CD4-positive, CD25-positive, alpha-beta regulatory T cell (primary cell): ENCODE measurements at places on chromosomes 12 and 14. TPM values are rescaled to one million over a fixed set of nuclear protein-coding genes. Genes with fewer than 3 reads are reported as not detected.

GRCh38 chr14:59274991-59275391 is 86.5 kb downstream of the DAAM1 start:
- no peaks in the 10 kb centered on the region for H3K27me3 ChIP-seq
- peaks cover 3% of the 10 kb centered on the region for H3K36me3 ChIP-seq
- H3K4me3 ChIP-seq: peak overlapping the region; percentile 21
- DNase-seq: peak; percentile 57
- H3K27ac ChIP-seq: peak overlapping the region; percentile 58
- peaks cover 22% of the 10 kb centered on the region for H3K4me1 ChIP-seq

DNA sequence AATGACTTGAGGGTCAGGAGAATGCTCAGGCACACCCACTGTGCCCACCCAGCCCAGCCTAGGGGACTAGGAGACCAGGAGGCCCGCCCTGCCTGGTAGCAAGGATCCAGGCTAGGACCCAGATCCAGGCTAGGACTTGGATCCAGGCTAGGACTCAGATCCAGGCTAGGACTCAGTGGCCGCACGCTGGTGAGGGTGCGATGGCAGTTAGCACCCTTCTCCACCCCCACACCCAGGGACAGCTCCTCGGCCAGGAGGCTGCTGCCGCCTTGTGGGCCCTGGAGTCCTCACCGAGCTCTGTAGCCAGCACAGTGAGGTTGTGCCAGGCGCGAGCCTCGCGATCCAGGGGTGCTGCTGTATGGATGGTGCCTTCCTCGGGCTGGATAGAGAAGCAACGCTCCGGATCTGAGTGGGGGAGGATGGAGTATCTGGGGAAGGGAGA is 5.1 kb downstream of the CDH24 start:
- H3K4me1 ChIP-seq: peaks cover 13% of the 10 kb centered on the region
- H3K27ac ChIP-seq: no peak overlapping the region
- no peak overlapping the region for H3K4me3 ChIP-seq
- no peaks in the 10 kb centered on the region for H3K36me3 ChIP-seq
- DNase-seq: no peak
- no peaks in the 10 kb centered on the region for H3K27me3 ChIP-seq

- H3K4me1 ChIP-seq: no peaks in the 10 kb centered on the region
- H3K36me3 ChIP-seq: no peaks in the 10 kb centered on the region
- H3K27me3 ChIP-seq: peaks cover 2% of the 10 kb centered on the region
- peak; percentile 61 for DNase-seq
- H3K4me3 ChIP-seq: no peak overlapping the region
- no peak overlapping the region for H3K27ac ChIP-seq
Measured at GRCh38 chr14:106694638-106695393, 1168.4 kb downstream of the TMEM121 start.

The SYT1 gene
- not detected for polyA plus RNA-seq

DNA sequence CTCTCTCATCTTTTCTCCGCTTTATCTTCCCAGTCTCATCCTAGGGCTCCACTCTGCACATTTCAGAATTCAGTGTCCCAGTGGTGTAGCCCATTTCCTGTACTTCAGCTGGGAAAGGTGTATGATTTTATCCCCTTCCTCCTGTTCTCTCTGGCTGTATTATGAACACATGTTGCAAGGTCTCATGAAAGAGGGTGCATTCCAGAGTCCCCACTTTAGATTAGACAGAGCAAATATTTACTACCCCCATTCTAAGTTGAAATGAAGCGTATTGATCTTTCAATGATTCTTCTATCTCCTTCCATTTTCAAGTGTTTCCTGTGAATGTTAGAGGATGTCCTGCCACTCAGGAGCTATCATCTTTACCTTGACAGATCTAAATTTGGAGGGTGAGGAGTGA is 123.2 kb downstream of the WIF1 start:
- no peaks in the 10 kb centered on the region for H3K4me1 ChIP-seq
- no peaks in the 10 kb centered on the region for H3K36me3 ChIP-seq
- DNase-seq: no peak

The ST8SIA1 gene
- polyA plus RNA-seq: 3.3 TPM

- no peaks in the 10 kb centered on the region for H3K4me1 ChIP-seq
- no peaks in the 10 kb centered on the region for H3K36me3 ChIP-seq
- no peaks in the 10 kb centered on the region for H3K27me3 ChIP-seq
- H3K27ac ChIP-seq: no peak overlapping the region
- H3K4me3 ChIP-seq: no peak overlapping the region
- no peak for DNase-seq
Measured at GRCh38 chr12:51505360-51506105, 80.9 kb downstream of the SLC4A8 start.

DNA sequence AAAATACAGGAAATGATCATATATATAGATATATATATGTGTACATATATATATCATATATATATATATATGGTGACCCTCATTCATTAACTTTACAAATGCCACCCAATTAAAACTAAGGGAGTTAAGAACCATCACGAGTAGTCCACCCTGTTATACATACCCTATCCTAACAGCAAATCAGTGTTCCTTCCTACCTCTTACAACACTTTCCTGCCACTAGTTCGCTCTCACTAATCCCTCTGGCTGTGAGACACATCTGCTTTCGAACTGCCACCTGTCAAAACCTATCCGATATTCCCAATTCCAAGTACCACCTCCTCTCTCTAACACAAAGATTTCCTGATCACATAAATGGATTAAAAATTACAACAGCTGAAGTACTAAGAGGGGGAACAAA is 100.5 kb downstream of the EEA1 start:
- H3K27me3 ChIP-seq: no peaks in the 10 kb centered on the region
- no peaks in the 10 kb centered on the region for H3K4me1 ChIP-seq
- H3K27ac ChIP-seq: no peak overlapping the region
- no peak for DNase-seq
- H3K36me3 ChIP-seq: peaks cover 5% of the 10 kb centered on the region

The RNASE7 gene
- polyA plus RNA-seq: not detected

The REC8 gene
- polyA plus RNA-seq: 16.1 TPM

The KRT73 gene
- 1.4 TPM for polyA plus RNA-seq

DNA sequence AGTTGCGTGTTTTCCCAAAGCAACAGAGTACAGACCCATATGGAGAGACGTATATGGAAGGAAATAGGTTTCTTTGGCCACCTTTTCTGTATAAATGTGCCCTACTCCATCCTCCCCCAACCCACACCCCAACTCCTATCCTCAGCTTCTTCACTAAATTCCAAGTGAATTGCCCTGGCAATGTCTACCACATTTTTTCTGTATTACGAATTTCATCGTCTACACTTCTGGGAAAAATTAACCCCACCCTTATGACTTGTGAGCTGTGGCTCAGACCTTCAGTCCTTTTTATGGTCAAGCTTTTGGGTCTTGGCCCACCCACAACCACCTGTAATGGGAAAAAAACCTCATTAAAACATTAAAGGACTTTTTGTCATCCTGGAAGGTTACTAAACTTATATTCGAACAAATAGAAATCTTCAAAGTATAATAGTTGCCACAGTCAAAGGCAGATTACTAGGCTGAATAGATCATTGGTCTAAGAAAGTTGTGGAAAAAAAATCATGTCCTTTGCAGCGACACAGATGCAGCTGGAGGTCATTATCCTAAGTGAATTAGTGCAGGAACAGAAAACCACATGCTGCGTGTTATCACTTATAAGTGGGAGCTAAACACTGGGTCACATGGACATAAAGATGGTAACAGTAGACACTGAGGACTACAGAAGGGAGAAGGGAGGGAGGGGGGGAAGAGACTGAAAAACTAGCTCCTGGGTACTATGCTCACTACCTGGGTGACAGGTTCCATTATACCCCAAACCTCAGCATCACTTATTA is 15.7 kb upstream of the NFKBIA start:
- H3K4me1 ChIP-seq: peaks cover 21% of the 10 kb centered on the region
- no peaks in the 10 kb centered on the region for H3K36me3 ChIP-seq
- H3K4me3 ChIP-seq: no peak overlapping the region
- DNase-seq: no peak
- no peaks in the 10 kb centered on the region for H3K27me3 ChIP-seq
- H3K27ac ChIP-seq: no peak overlapping the region

The CEBPE gene
- polyA plus RNA-seq: not detected

GRCh38 chr12:56808954-56809353 is 45.8 kb downstream of the HSD17B6 start:
- no peak overlapping the region for H3K4me3 ChIP-seq
- no peaks in the 10 kb centered on the region for H3K27me3 ChIP-seq
- no peaks in the 10 kb centered on the region for H3K36me3 ChIP-seq
- H3K27ac ChIP-seq: no peak overlapping the region
- H3K4me1 ChIP-seq: no peaks in the 10 kb centered on the region

The CCDC184 gene
- 0.15 TPM for polyA plus RNA-seq

- no peak overlapping the region for H3K27ac ChIP-seq
- H3K36me3 ChIP-seq: no peaks in the 10 kb centered on the region
- no peak overlapping the region for H3K4me3 ChIP-seq
Measured at GRCh38 chr12:54606556-54606955, 18.1 kb upstream of the PPP1R1A start.

The ANKS1B gene
- polyA plus RNA-seq: 15.1 TPM

DNA sequence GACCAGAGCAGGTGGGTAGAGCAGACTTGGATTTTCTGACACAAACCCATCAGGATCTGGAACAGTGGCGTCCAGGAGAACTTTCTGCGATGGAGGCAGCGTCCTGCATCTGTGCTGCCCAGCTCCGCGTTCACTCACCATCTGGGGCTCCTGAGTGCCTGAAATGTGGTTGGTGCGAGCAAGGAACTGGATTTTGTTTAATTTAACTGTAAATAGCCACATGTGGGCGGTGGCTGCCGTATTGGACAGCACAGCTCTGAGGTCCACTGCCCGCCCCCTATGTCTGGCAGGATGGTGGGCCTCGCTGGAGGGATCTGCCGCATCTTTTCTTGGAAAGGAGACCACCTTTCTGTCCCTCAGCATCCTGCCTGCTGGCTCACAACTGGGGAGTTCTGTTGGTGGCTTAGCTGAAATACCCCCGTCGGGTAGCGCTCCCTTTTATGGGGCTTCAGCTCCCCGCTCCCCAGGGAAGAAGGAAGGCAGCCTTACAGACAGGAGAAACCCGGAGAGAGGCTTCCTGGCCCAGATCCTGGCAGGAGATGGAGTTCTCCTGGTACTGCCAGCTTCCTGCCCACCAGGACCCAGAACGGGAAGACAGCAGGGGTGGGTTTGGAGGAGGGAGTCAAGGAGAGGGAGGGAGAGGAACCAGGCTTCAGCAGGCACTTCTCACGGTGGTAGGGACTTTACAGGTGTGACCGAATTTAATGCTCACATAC is 184.9 kb upstream of the PRMT8 start:
- H3K4me1 ChIP-seq: no peaks in the 10 kb centered on the region
- no peaks in the 10 kb centered on the region for H3K27me3 ChIP-seq
- no peak overlapping the region for H3K4me3 ChIP-seq
- no peaks in the 10 kb centered on the region for H3K36me3 ChIP-seq
- H3K27ac ChIP-seq: no peak overlapping the region

DNA sequence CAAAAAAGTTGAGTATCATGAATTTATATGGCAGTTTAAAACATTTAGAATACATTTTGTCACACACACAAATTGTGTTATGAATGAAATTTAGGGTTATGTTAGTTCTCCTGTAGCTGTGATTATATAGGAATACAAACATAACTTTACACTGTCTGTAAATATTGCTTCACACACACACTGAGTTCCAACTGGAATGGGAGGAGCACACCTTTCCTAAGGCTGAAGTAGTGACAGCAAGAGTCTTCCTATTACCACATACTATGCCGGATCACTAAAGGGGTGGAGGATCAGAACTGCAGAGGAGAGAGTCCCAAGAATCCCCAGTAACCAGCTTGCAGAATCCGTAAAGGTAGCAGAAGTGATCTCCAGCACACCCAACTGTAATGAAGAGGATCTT is 63.7 kb downstream of the DNAI7 start:
- H3K27ac ChIP-seq: no peak overlapping the region
- no peaks in the 10 kb centered on the region for H3K36me3 ChIP-seq
- no peak overlapping the region for H3K4me3 ChIP-seq
- H3K27me3 ChIP-seq: no peaks in the 10 kb centered on the region
- no peak for DNase-seq

DNA sequence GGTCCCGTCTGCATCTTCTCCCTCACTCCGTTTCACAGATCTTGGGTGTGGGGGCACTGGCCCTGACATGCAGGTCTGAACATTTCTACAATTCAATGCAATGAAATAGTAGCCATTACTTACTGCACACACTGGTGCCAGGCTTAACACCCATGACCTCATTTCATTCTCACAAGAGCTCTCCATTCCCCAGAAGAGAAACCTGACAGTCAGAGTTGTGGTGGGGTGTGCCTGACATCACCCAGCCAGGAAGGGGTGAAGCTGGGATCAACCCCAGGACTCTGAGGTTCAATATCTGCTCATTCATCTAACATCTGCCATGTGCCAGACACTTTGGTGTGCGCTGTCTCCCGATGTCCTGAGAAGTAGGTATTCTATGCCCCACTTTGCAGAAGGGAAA is 34.7 kb downstream of the MVK start:
- no peak overlapping the region for H3K4me3 ChIP-seq
- no peaks in the 10 kb centered on the region for H3K4me1 ChIP-seq
- no peaks in the 10 kb centered on the region for H3K27me3 ChIP-seq
- DNase-seq: no peak
- no peaks in the 10 kb centered on the region for H3K36me3 ChIP-seq

GRCh38 chr14:100341301-100342031 is 18.3 kb downstream of the SLC25A47 start:
- no peaks in the 10 kb centered on the region for H3K27me3 ChIP-seq
- H3K4me1 ChIP-seq: no peaks in the 10 kb centered on the region
- no peak for DNase-seq
- peaks cover 25% of the 10 kb centered on the region for H3K36me3 ChIP-seq
- no peak overlapping the region for H3K27ac ChIP-seq

DNA sequence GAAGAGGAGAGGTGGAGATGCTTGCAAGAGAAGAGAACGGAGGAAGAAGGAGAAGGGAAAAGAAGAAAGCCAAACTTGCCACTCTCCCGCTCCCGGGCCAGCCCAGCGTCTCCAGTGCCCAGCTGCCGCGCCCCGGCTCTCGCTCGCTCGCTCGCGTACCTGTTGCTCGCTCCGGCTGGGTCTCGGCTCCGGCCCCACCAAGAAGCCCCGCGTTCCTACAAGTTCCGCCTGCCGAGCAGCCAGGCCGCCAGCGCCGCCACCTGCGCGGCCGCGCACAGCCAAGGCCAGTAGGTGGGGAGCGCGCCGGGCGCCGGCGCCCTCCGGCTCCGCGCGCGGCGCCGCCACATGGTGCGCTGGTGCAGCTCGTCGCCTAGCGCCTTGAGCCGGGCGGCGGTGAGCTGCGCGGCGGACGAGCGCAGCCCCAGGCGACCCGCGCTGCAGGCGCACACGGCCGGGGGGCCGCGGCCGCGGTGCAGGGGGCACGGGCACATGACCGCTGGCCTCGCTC is 370 bp downstream of the HRK start:
- peak; percentile 62 for DNase-seq
- H3K27ac ChIP-seq: no peak overlapping the region
- H3K36me3 ChIP-seq: no peaks in the 10 kb centered on the region
- H3K4me3 ChIP-seq: no peak overlapping the region
- H3K4me1 ChIP-seq: peaks cover 35% of the 10 kb centered on the region
- H3K27me3 ChIP-seq: peaks cover 25% of the 10 kb centered on the region

The RAN gene
- 682 TPM for polyA plus RNA-seq

The NINJ2 gene
- 162 TPM for polyA plus RNA-seq
